ENCODE measurements at places on chromosomes 16 and 17.

DNA sequence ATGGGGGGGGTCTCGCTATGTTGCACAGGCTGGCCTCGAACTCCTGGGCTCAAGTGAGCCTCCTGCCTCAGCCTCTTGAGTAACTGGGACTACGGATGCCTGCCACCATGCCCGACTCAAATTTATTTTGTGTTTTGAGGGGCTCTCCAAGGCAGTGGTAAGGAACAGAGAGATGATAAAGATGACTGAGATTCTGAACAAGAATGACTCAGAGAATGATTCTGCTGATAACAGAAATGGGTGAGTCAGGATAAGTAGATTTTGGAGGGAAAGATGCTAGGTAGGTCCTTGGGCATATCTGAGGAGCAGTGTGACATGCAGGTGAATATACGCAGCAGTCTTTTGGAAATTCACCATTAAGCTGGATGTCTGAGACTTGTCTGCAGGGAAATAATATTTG, 2.6 kb downstream of the TMEM220 start:
- DNase-seq: no peak

- DNase-seq: no peak
These were observed 124.9 kb downstream of the METRNL start for GRCh38 chr17:83204230-83204725.

GRCh38 chr16:74775255-74775654, 635 bp upstream of the FA2H start:
- DNase-seq: no peak

- DNase-seq: no peak
These were observed 41.6 kb downstream of the DCAKD start for GRCh38 chr17:45009676-45010467.

DNA sequence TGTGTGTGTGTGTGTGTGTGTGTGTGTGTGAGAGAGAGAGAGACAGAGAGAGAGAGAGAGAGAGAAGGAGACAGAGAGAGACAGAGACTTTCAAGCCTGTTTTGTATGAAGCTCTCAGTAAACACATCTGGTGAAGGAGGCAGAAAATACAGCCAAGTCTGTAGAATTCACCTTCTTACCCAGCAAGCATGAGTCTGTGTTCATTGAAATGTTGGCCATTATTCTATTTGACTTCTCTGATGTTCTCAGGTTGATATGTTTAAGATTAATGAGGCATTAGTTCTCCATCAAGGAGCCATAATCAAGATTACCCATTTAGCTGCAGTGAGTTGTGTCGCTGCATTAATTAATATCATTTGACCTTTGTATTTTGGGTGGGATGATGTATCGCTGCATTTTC, 895.8 kb upstream of the EEF2KMT start:
- no peak for DNase-seq

- DNase-seq: no peak
These were observed 223.0 kb upstream of the ELAC2 start for GRCh38 chr17:13240851-13241250.

DNA sequence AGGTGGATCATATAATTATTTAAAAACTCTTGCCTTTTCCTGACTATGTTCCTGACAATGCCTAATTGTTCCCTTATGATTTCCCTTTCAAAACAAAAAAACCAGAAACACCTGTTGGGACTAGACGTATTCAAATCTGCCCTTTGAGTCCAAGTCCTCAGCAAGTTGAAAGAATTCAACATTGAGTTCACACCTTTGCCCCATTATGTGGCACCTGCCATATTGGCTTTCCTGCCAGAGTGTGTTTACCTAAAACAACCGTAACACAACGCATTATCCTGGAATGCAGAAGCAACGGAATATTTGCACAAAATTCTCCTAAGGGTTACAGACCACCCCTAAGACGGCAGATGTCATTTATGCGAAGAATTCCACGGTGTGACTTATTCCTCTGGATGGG, 105.9 kb downstream of the ZFHX3 start:
- no peak for DNase-seq

- DNase-seq: no peak
These were observed 110.4 kb upstream of the HAS3 start for GRCh38 chr16:68995011-68995504.

DNA sequence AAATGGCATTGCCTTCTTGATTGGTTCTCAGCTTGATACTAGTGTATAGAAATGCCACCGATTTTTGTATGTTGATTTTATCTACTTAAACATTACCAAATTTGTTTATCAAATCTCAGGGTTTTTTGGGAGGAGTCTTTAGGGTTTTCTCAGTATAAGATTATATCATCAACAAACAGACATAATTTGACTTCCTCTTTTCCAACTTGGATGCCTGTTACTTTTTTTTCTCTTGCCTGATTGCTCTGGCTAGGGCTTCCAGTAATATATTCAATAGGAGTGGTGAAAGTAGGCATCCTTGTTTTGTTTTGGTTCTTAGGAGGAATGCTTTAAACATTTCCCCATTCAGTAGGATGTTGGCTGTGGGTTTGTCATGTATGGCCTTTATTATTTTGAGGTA, 29.1 kb downstream of the EFCAB13 start:
- DNase-seq: no peak

DNA sequence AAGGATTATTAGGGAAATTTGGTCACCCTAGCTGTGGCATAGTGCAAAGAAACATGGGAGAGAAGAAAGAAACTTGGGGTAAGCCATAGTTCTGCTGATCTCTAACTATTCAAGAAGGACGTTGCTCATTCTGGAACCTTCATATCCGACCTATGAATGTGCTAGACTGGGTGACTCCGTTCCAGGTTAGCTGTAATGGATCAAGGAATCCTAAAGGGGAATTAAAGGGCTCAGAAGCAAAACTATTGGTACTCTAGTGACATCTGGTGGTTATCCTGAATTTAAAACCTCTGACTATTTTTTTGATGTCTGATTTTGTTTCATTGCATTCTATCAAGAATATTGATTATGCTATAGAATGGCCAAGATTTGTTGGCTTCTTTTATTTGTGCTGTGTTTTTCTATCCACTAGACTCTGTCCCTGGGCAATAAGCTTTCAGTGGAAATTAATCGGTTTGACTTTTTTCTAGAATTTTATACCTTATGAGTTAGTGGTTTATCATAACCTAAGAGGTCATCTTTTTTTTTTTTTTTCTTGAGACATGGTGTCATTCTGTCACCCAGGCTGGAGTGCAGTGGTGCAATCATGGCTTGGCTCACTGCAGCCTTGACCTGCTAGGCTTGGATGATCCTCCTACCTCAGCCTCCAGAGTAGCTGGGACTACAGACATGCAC, 19.5 kb downstream of the PCTP start:
- DNase-seq: no peak

- DNase-seq: no peak
These were observed 155.5 kb downstream of the ZNF423 start for GRCh38 chr16:49700251-49701064.

- DNase-seq: no peak
These were observed 618 bp upstream of the PIK3R6 start for GRCh38 chr17:8868092-8868491.

GRCh38 chr17:72511874-72512273, 391.1 kb downstream of the SOX9 start:
- no peak for DNase-seq

- DNase-seq: no peak
These were observed 18.2 kb upstream of the KRT20 start for GRCh38 chr17:40903129-40903847.

DNA sequence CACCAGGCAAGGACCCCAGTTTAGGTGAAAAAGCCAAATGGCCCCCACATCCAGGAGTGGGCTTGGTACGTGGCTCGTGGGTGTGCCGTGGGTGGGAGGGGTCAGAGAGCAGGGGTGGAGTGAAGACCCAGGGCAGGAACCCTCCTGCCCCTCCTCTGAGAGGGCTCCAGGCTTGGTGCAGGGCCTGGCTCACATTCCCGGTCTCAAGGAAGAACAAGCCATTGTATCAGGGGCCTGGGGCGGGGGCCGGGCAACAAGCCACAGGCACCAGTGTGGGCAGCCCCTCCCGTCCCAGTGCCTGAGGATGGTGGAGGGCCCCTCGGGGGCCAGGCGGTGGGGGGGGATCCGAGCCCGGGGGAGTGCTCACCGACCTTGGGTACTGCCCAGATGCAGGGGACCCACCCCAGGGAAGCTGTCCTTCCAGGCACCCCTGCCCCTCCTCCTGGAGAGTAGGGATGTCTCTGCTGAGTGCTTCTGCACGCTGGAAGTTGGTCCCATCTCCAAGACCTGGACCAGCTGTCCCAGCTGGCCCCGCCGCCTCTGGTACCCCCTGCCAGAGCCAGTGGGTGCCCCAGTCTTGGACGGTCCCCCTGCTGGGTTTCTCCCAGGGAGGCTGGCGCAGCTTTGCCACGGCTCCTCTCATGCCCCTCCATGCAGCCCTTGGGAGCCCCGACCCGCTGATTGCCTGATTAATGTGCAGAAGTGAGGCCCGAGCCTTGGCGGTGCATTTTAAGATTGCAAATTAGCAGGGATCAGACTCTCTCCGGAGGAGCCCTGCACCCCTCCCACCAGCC, 83.7 kb downstream of the RTN4RL1 start:
- DNase-seq: no peak

- no peak for DNase-seq
These were observed 110.7 kb upstream of the NOL11 start for GRCh38 chr17:67606896-67607604.

DNA sequence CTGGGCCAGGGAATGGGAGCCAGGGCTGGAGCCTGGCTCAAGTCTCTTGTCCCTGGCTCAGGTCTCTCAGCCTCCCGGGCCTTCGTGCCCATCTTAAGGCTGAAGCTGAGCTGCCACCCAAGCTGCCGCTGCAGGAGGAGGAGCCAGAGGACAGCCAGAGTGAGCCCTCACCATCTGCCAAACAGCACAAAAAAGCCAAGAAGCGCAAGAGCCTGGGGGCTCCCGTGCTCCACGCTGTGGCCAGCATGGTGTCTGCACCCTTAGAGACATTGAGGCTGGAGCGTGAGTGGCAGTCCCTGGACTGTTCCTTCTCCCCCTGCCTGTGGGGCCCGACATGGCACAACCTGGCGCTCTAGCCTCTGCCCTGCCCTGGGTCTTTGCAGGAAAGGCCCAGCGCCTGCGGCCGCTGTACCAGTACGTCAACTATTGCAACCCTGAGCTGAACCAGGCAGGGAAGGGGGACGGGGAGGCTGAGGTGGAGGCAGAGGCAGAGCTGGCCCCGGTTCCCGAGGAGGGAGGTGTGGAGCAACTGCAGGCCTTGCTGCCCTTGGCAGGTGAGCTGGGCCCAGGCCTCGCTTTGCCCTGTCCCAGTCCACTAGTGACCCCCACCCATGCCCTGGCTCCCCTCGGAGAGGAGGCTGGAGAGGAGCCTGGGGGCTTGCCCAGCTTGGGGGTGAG, 1.3 kb downstream of the C16orf86 start:
- peak; percentile 71 for DNase-seq

GRCh38 chr16:55570159-55570558, 3.7 kb downstream of the CAPNS2 start:
- DNase-seq: no peak

- DNase-seq: no peak
These were observed 263.0 kb downstream of the FTO start for GRCh38 chr16:53966821-53967571.

- no peak for DNase-seq
These were observed at the start of gene RAB34 for GRCh38 chr17:28717578-28718332. TSS of gene RAB34 (minus strand) at chr17:28717868. CDS start at chr17:28717266, 602 bp downstream.

GRCh38 chr16:54160939-54161897, 125.4 kb downstream of the IRX3 start:
- DNase-seq: no peak

GRCh38 chr16:75104836-75105235, 11.7 kb downstream of the LDHD start:
- DNase-seq: no peak

DNA sequence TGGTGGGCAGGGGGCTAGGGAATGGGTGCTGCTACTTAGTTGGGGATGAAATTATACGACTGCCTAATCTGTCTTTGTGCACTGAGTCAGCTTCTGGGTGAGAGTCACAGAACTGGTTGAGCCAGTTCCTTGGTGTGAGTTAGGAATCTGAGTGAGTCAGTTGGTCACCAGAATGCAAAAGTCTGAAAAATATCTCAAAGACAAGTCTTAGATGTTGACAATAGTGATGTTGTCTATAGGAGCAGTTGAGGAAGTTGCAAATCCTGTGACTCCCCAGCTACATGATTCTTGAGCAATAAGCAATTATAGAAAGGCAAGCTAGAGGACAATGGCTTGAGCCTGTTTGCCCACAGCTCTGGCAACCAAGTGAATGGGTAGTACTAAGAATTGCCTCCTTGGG, 399.2 kb downstream of the CNTNAP4 start:
- DNase-seq: no peak

DNA sequence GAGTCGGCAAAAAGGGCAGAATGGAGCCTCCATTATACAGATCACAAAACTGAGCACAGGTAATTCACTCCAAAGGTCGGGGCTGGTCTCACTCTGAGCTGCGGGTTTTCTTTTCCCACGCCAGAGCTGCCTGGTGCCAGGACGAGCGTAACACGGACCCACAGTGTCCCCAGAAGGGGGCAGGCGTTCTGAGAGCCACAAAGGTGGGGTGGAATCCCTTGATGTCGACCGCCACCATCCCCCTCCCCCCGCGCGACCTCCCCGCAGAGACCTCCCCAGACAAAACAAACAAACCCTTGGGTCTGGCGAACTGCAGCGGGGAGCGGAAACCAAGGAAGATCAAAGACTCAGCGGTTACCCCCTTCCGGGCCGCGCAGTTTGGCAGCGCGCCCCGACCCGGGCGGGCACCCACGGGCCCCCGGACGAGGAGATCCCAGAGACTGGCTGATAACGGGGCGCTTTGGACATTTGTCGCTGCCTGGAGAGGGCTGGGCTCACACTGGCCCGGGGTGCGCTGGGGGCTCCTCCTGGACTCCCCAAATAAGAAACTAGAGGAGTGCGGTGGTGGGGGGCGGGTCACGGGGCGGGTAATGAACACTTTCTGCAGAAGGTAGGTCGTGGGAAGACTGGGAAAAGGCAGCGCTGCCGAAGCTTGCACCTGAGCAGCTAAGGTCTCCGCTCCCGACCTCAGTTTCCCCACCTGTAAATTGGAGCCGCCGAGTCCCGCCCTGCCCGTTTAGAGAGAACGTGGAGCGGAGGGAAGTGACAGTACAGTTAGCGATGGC, 664 bp upstream of the NKD1 start:
- no peak for DNase-seq

DNA sequence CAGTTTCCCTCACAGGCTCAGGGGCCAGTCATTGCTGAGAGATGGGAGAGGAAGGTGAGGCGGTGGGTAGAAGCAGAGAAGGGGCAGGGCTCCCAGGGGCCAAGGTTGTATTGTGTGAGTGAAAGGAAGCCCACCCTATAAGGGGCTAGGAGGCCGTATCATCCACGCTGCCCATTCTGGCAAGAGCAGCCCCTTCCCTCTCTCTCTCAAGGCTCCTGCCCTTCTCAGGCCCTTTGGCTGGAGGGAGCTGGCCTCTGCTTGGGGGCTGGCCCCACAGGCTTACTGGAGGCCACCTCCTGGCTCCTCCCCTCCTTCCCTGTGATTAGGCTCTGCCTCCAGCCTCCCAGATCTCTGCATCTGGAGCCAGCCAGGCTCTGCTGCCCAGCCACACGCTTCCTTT, 7.6 kb downstream of the TBKBP1 start:
- DNase-seq: no peak

GRCh38 chr17:60542071-60542470, 16.0 kb upstream of the APPBP2 start:
- no peak for DNase-seq

- no peak for DNase-seq
These were observed 1.2 kb downstream of the GPRC5B start for GRCh38 chr16:19883296-19883965.
